ENCODE measurements at places on chromosomes 3 and 15.
A peak's percentile ranks its signal among the peaks of the same experiment; 100 is the strongest.

DNA sequence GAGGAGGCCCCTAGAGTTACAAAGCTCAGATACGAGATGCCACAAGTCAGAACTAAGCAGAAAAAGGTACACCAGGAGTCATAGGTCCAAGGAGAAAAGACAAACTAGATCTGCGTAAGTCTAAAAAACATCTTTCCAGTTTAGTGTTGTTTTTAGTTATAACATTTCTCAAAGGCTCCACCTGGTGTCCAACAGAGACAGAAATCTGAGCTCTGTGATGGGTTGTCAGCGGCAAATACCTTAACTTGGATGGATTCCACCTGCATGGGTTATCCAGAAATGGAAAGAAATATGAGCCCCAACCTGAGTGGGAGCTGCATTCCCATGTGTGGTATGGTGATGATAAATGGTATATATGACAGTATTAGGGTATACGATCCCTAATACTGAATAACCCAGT is 238.6 kb upstream of the CHRM5 start:
- no peak for DNase-seq

GRCh38 chr15:34436956-34437442 is 609 bp downstream of the GOLGA8A start:
- no peak for DNase-seq

GRCh38 chr3:73319179-73319769 is 257.8 kb downstream of the EBLN2 start:
- DNase-seq, result no peak

- DNase-seq, result no peak
Observed at GRCh38 chr15:83747718-83748110, 93.8 kb downstream of the ADAMTSL3 start.

- peak; percentile 64 for DNase-seq
Observed at GRCh38 chr15:57541805-57542504, 49.7 kb upstream of the MYZAP start.

- DNase-seq, result no peak
Observed at GRCh38 chr3:156037356-156037755, 83.0 kb upstream of the KCNAB1 start.

GRCh38 chr3:101142160-101142559 is 148.9 kb upstream of the ABI3BP start:
- no peak for DNase-seq

DNA sequence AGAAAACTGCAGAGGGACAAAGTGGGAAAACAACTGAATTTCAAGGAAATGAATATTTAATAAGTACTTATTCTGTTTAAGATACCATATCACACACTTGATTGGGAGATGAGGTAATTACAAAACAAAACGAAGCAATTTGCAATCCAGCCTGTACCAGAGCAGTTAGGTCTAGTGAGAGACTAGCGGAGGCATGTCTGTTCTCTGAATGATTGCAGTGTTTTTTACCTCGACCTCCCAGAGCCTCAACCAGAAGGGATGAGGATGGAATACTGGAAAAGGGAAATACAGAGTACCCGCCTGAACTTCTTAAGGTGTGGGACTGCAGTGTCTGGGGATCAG is 59.5 kb downstream of the PIK3CB start:
- no peak for DNase-seq

GRCh38 chr3:178120367-178120766 is 415.9 kb upstream of the KCNMB2 start:
- no peak for DNase-seq

GRCh38 chr15:57785039-57785438 is 78.5 kb downstream of the POLR2M start:
- no peak for DNase-seq

- DNase-seq, result no peak
Observed at GRCh38 chr3:150248888-150249681, 159.0 kb upstream of the TSC22D2 start.

DNA sequence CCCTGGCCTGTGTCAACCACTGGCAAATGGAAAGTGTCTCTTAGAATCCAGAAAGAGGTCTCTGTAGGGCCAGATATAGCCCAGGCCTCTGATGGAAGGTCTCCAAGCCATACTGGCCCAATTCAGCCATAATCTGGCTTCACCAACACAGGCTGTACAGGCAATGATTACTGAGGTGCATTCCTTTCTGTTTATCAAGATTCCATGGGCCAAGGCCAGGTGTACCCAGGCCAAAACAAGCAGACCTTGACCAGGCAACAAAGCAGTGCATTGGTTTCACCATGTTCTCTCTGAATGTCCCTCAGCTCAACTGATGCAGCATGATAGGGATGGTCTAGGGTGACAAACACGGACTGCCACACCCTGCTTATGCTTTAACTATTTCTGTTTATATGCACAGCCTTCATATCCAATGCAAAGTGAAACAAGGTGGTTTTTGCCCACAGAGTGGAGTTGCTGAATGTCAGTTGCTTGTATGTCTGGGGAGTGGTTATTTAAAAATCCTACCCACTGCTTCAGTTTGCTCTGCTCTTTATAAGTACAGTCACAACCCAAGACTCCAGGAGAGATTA is 25.2 kb downstream of the CCNL1 start:
- DNase-seq, result no peak

DNA sequence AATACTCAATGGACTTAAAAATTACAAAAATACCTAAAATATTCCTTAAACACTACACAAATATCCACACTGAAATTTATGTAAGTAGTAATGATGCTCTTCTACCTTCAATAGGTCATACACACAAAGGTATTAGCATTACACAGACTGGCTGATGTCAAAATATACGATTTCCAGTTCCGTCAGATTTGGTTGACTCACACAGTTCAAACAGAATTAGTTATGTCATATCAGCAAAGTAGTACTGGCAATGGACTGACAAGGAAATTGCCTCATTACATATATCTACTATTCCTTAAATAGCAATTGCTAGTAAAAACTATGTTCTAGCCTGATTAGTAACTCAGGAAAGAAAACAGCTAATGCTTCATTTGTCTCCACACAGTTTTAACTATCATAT is 70.8 kb downstream of the ADAM10 start:
- no peak for DNase-seq

DNA sequence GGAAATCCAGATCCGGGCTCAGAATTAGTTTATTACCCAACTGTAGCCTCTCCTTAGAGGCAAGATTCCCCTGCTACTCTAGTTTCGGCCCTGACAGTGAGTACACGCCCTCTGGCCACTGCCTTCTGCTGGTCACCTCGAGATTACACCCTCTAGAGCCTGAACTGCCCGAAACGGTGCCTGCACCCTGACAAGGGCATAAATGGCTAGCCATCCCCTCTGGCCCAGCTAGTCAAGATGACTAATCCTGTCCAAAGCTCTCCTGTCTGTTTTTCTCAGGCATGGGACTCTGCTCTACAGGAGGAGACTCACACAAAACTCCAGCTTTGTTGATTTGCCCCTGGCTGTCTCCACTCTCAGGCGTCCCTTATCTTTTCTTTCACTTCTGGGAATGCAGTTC is 150.5 kb upstream of the UBE2E2 start:
- DNase-seq, result no peak

GRCh38 chr3:159763011-159763601 is 225.5 kb upstream of the IL12A start:
- DNase-seq, result peak; percentile 82

GRCh38 chr3:121748680-121749275 is 763 bp downstream of the GOLGB1 start:
- no peak for DNase-seq

DNA sequence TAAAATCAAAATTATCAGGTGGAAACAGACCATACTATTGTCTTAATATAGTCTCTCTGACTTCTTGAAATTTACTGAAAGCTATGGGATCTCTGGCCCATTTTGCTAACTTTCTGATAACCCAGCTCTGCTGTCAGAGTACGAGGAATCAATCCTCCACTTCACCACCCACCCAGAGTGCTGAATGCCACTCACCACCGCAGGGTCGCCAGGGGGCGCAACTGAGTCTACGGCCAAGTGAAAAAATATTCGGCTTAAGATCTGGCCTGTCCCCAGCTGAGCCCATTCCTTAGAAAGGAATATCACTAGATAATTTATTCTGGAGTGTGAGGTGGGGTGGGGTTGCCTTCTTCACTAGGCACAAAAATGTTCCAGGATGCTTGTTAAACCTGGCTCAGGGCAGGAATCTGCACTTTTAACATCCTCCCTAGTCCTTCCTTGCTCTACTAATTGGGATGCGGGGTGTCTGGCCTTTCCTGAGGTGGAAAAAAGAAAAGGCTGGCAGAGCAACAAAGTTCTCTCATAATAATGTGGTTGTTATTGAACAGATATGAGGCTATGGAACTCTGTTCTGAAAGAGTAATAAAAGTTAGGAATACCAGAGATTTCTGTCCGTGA is 520.6 kb downstream of the MFSD1 start:
- DNase-seq, result no peak

GRCh38 chr15:97840501-97840900 is 120.0 kb upstream of the ARRDC4 start:
- no peak for DNase-seq

- no peak for DNase-seq
Observed at GRCh38 chr3:134749174-134749573, 45.9 kb upstream of the EPHB1 start.

DNA sequence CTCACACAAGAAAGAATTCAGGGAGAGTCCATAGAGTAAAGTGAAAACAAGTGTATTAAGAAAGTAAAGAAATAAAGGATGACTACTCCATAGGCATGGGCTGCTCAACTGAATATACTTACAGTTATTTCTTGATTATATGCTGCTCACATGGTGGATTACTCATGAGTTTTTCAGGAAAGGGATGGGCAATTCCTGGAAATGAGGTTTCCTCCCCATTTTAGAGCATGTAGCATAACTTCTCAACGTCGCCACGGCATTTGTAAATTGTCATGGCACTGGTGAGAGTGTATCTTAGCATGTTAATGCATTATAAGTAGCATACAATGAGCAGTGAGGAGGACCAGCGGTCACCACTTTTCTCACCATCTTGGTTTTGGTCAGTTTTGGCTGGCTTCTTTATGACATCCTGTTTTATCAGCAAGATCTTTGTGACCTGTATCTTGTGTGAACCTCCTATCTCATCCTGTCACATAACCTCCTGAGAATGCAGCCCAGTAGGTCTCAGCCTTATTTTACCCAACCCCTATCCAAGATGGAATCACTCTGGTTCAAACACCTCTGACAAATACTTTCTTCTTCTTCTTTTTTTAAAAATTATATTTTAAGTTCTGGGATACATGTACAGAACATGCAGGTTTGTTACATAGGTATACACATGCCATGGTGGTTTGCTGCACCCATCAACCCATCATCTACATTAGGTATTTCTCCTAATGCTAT is 849.7 kb downstream of the TBL1XR1 start:
- DNase-seq, result no peak

DNA sequence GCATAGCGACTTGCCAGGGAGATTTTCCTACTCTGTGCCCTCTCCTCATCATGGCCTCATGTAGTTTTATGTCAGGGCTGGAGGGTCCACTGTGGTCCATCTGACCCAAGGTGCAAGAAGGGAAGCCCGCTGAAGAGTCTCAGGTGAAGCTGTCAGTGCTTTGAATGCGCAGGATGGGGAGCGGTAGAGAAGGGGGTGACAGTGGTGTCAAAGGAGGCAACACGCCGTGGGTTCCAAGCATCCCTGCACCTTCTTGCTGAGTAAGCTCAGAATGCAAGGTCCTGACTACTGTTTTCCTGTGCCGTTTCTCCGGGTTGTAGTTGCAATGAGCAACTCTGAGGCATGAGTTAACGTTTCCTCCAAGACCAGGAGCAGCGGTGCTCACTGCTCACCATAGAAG is 44.9 kb upstream of the RAB6B start:
- no peak for DNase-seq

- DNase-seq, result no peak
Observed at GRCh38 chr3:157930000-157930780, 176.0 kb downstream of the SHOX2 start.

GRCh38 chr15:99721896-99722295 is 11.3 kb downstream of the LYSMD4 start:
- DNase-seq, result no peak

DNA sequence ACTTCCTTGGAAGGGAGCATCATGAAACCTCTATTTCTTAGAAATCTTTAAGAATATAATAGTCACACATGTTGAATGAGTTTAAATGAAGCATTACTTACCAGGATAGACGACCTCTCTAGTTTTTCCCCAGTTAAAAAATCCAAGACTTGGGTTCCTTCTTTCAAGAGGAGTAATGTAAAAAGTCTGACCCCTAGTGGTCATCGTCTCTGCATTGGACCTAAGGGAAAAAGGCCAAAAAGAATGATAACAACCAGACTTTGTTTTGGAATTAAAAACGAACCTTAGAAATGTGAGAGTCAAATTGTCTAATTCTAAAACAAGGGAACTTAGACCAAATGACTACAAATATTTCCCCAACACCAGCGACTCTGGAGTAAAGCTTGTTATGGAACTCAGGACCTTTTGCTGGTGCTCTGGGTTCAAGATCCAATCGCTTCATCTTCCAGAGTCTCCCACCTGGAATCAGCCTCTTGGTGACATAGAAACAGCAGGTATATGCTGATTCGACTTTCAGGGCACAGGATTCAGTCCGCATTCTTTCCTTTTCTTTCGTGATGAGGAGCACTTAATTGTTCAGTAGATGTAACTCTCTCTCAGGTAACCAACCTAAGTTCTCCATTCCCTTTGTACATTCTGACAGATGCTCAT is 214.8 kb upstream of the TPRG1 start:
- no peak for DNase-seq

DNA sequence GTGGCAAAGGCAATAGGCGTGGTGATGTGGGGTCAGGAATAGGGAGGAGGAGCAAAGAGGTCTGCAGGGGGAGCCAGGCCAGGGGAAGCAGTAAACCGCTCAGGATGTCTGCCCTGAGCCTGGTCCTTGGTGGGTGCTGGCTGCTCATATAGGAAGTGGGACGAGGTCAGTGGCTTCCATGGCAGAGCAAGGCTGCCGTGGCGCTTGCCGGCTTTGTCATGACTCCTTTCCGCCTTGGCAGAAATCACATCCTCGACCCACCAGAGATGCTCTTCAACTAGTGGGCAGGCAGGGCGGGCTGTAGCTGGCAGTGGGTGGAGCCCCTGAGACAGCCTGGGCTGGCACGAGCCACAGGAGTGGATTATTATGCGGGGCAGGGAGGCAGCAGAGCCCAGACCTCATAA is 13.1 kb upstream of the SKOR1 start:
- peak; percentile 70 for DNase-seq

DNA sequence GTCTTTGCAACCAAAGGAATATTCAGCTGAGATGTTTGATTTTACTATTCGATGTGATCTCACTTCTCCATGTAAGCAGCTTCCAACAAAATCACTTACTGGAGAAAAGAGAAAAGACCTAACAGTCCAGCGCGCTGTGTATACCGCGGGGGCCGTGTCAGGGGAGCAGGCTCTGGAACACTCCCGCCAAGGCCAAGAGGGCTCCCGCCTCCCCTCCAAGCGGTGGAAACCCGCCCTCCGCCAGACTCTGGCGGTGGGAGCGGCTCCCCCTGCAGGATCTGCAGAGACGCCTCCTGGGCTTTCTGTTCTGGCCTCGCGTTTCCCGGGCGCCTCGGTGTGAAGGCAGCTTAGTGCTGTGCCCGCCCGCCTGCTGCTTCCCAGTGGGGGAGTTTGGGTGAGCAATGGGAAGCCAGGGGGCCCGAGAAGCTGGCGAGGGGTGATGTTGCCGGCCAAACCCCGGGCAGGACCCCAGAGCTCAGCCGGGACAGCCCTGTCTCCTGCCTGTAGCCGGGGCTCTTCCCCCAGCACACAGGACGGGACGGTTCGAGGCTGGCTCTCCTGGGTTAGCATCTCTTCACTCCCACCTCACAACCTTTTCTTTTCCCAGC is 36.3 kb downstream of the CHST14 start:
- peak; percentile 82 for DNase-seq

All from RWPE2 (cell line).